ENCODE measurements at places on chromosomes 1 and 21.

DNA sequence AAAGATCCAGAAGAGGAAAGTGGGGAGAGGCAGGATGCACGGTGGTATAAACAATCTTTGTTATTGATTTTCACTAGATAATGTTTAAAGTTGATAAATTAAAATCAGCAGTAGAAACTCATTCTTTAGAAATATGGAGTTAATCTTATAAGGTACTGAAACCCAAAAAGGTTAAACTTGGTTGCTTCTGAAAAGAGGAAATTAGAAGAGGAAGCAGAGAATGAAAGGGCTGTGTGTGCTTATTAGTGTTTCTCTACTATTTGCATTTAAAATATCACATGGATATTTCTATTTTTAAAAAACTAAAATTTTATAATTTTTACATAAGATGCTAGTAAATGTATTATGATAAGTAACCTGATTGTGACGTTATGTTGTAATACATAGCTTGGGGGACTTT lies 24.4 kb downstream of the C1orf141 start:
- no peak for DNase-seq

GRCh38 chr1:29197590-29197924 lies 15.9 kb upstream of the SRSF4 start:
- DNase-seq = no peak

DNA sequence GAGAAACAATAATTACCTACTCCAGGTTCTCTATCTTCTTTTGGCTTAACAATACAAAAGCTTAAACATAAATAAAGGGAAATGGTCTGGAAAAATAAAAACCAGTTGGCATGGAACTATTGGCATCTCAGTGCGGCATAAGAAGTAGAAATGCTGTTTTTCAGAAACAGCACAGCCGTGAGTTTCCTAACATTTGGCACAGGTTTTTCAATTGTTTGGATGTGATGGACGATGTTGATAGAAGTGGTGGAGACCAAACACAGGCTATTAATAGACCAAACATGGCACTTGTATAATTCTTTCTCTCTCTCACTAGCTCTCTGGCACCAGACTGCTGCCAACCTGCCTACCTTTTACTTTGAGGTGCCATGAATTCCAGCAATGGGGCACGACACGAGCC lies 36.2 kb downstream of the KCNN3 start:
- no peak for DNase-seq

- no peak for DNase-seq
Measured at GRCh38 chr1:46784666-46785065, 14.2 kb upstream of the CYP4B1 start.

DNA sequence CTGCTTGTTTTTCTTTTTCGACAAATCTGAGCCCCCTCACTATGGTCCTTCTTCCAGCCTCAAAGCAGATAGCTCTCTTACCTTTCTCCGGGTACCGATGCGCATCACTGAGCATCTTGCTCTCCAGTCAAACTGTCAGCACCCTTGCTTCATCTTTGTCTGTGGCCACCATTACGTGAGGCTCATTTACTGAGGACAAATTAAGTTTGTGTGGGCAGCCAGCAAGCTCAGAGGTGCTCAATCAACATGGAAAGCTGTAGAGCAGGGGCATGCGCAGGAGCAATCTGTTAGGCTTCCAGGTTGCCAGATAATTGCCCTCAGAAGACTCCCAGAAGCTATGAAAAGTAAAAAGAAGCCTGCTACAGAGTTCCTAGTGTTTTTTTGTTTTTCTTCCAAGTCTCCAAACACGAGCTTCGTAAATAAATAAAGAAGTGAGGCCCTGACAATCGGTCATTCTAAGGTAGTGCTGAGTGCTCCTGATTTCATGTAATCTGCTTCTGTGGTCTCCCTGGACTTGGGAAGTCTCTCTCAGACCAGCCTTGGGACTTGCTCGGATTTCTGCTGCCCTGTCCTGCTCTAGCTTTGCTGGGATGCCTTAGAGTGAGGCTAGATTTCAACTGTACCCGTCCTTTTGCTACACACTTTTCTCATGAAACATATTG lies 1.8 kb downstream of the C1orf53 start:
- DNase-seq = no peak

GRCh38 chr1:70084314-70084915 lies 121.0 kb downstream of the LRRC40 start:
- DNase-seq = no peak

GRCh38 chr1:232045139-232045994 lies 418.8 kb downstream of the DISC1 start:
- no peak for DNase-seq

DNA sequence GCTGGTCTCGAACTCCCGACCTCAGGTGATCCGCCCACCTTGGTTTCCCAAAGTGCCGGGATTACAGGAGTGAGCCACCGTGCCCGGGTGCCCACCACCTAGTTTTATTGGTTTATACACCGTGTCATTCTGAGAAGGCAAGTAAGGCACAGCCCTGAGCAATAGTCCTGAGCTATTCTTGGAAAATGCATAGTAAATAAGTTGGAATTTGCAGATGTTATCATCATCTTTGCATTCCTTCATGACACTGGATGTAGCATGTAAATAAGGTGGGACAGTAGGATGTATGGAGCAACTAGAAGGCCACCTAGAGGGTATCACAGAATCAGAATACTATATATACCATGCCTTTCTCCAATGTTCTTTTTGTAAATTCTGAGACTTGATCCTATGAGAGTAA lies 11.0 kb downstream of the TOR1AIP2 start:
- DNase-seq = no peak
